Caco-2 (cell line): ENCODE measurements at places on chromosomes 7 and 10.

DNA sequence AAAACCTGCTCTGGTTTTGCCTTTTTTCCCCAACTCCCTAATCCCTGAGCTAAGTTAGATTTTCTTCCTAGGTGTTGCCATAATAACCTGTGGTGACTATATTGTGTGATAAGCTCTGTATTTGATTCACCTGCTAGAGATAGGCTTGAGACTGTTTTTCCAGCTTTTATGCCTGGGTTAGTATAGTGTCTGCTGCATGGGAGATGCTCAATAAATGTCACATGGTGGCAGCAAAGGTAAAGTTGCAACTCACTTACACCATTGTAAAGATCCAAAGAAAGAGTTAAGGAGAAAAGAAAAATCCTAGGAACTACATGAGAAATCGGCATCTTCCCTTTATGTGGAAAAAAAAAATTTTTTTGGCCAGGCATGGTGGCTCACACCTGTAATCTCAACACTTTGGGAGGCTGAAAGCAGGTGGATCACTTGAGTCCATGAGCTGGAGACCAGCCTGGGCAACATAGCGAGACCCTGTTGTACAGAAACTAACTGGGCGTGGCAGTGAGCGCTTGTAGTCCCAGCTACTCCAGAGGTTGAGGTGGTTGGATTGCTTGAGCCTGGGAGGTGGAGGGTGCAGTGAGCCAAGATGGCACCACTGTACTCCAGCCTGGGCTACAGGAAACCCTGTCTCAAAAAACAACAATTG lies 3.7 kb downstream of the CCNJ start:
- peak; percentile 28 for DNase-seq
- H3K4me3 ChIP-seq: no peak overlapping the region
- no peaks in the 10 kb centered on the region; the same call in 1 of the 2 replicates for H3K36me3 ChIP-seq
- no peak overlapping the region for H3K27ac ChIP-seq
- H3K27me3 ChIP-seq: no peaks in the 10 kb centered on the region

DNA sequence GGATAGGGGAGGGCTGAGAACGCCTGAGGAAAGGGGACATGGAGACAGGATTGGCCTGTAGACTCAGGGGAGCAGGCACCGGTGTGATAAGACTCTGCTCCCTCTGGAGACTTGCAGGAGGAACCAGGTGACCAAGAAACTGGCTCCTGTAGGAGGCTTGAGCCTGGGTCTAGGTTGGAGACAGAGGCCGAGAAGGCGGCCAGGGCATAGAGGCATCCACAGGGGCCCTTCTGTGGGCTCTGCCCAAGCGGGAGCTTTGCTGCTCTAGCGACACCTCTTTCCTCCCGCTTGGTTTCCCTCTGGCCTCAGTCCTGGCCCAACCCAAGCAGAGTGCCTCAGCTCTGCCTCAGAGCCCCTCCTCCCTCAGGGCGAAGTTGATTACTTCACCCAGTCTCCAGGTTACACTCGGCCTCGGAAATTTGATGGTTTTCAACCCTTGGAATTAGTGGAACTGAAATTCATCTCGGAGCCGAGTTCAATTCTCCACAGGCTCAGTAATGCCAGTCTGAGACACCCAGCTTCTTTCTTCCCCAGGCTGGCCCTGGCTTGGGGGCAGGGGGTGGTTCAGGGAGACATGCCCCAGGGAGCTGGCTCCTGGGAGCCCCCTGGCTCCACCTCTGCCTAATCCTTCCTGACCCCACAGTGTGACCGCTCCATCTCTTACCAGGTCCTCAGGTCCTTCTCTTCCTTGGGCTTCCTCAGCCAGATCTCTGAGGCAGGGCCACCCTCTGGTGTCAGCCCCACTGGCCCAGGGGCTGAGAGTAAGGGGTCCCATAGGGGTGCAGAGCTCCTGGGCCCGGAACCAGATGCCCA lies 60.4 kb downstream of the PAX2 start:
- no peak overlapping the region for H3K4me3 ChIP-seq
- H3K27me3 ChIP-seq: no peaks in the 10 kb centered on the region; the same call in 1 of the 2 replicates
- DNase-seq: no peak
- no peaks in the 10 kb centered on the region for H3K36me3 ChIP-seq
- no peaks in the 10 kb centered on the region for H3K4me1 ChIP-seq
- no peak overlapping the region for H3K27ac ChIP-seq

DNA sequence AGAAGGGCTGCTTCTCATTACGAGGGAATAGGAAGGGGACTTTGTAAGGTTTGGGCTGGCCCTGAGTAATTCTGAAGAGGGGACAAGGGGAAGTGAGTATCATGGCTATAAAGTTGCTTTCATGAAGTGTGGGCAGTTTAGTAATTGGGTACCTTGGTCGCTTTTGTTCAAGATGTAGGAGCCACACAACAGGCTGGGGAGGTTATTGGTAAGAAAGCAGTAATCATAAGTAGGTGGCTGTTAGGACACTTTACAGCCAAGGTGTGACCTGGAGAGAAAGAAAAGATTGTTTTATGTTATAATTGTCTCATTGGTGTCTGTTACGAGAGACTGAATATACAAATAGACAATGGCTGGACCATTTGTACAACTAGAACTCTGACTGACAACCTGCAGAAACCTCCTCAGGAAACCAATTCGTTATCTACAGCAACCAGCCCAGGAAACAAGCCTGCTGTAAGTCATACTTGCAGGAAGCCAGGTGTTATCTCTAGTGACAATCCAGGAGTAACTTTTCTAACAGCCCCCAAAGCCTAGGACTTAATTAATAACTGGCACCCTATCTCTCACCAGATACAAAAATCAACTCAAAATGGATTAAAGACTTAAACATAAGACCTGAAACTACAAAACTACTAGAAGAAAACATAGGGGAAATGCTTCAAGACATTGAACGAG lies 5.0 kb upstream of the CCM2 start:
- no peak overlapping the region for H3K27ac ChIP-seq
- 0 out of 2 replicates have a peak, but pooled peaks cover 9% of the 10 kb centered on the region for H3K4me1 ChIP-seq
- no peaks in the 10 kb centered on the region for H3K27me3 ChIP-seq
- H3K4me3 ChIP-seq: no peak overlapping the region
- no peak for DNase-seq

DNA sequence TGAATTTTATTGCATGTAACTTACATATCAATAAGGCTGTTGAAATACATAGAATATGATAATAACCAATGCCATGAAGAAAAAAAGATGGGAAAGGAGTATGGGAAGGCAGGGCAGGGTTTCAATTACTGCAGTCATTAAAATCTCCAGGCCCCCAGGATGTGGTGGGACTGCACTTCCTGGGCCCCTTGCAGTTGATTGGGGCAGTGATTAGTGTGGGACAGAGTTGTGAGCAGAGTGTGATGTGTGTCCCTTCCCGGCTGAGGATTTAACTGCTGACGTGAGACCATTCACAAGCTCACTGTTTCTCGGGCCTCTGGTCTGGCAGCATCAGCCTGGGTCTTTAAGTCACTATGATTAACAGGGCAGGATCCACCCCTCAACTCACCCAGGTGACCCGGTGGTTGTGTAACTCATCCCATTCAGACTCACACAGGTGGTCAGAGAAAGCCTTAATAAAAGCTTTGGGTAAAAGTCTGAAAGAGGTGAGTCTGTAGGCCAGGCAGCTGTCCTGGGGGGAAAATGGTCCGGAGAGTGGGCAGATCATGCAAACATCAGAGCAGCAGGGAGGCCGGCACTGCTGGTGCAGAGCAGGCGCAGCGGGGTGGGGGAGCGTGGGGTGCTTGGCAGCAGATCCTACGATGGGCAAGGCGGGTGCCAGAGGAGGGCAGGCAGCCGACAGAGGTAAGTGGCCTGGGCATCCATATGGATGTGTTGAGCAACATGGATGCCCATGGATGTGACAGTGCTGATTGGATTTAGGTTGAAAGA lies 36.3 kb upstream of the WDFY4 start:
- H3K4me3 ChIP-seq: no peak overlapping the region
- no peak overlapping the region for H3K27ac ChIP-seq
- H3K36me3 ChIP-seq: no peaks in the 10 kb centered on the region

DNA sequence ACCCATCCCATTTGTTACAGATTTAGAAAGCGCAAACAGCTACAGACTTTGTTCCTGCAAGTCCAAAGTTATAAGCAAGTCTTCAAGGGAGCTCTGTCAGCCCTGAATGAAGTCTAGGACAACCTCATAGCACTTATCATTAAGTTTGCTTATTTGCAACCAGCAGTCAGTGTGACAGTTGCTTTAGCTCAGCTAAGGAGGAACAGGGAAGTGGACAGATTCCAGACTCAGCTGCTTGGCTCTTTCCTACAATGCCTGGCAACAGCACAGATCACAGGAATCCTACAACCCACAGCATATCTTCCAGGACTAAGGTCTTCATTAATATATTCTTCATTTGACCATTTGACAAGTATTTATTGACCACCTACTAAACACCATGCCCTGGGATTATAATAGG lies 17.4 kb upstream of the KIF5B start:
- no peak for DNase-seq
- peaks cover 12% of the 10 kb centered on the region; the same call in 1 of the 2 replicates for H3K4me1 ChIP-seq
- H3K36me3 ChIP-seq: no peaks in the 10 kb centered on the region
- H3K27me3 ChIP-seq: no peaks in the 10 kb centered on the region
- no peak overlapping the region for H3K4me3 ChIP-seq
- H3K27ac ChIP-seq: no peak overlapping the region
